ENCODE measurements at places on chromosomes 16 and 17.

DNA sequence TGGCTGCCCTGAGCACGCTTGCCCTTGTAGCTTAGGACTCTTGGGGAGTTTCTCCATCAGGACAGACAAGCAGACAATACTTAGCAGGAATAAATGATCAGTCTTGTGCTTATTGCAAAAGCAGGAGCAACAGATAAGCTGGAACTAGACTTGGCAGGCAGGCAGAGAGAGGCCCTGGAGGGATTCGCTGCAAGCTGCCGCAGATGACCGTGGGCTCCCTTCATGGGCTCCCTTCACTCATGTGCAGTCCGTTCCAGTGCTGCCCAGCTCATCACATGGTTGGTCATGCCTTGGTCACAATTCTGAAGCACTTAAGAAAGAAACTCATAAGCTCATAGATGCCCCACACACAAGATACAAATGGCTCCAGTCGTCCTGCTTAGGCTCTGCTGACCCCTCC, 2.4 kb upstream of the SLC5A10 start:
- DNase-seq, result no peak

GRCh38 chr17:39054111-39054645, 87.0 kb upstream of the FBXO47 start:
- DNase-seq, result no peak

- DNase-seq, result no peak
Observed at GRCh38 chr16:5018793-5019192, 14.9 kb downstream of the NAGPA start.

DNA sequence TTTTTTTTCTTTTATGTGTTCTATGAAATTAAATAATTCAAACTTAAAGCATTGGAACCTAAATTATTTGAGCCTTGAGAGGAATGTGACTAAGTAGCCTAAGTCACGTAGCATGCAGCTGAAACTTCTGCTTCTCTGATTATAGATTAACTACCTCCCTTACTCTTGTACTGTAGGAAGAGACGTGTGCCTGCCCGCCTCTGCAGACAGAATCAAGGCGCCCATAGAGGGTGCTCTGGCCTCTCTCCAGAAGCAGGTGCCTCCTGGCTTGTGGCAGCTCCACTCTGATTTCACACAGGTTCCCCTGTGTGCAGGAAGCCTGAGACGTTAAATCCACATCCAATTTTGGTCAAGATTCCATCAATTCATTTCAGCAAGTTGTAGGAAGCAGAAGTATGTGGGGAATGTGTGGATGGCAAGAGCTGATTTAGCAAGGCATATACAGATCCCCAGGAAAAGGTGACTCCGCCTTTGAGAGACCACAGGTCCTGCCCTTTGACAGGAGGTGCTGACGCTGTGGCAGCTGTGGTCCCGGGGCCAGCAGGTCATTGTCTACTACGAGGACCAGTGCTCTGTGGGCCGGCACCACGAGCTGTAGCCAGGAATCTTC, 1418.8 kb downstream of the CDH11 start:
- DNase-seq, result no peak

- DNase-seq, result no peak
Observed at GRCh38 chr17:1473841-1474240, 17.8 kb upstream of the CRK start.

DNA sequence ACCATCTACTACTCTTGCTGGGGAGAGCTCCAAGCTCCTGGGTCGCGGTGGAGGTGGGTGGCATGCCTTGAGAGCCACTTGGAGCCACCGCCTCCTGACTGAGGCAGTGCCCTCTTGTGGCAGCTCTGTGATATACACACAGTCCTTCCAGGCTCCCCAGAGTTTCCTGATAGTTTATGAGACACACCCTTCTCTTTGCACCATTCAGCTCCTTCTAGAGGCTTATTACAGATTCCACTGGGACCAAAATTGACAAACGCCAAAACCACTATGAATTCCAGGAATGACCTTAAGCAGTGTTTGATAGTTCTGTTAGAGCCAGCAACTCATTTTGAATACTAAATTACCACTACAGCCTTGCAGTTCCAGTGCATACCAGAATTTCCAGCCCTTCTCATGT, 170.1 kb upstream of the CDH13 start:
- DNase-seq, result peak; percentile 32

- peak; percentile 50 for DNase-seq
Observed at GRCh38 chr16:19601083-19601976, 45.8 kb downstream of the VPS35L start.

DNA sequence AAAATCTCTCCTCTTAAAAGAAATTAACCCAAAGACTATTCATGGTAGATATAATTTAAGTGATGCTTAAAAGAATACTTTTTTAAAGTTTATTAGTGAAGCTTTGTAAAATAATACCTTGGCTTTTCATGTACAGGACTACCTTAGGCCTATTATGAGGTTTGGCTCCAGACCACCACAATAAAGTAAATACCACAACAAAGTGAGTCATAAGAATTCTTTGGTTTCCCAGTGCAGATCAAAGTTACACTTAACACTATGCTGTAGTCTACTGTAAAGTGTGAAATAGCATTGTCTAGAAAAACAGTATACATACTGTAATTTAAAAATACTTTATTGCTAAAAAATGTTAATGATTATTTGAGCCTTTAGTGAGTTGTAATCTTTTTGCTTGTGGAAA, 31.7 kb downstream of the CLTC start:
- DNase-seq, result peak; percentile 13

DNA sequence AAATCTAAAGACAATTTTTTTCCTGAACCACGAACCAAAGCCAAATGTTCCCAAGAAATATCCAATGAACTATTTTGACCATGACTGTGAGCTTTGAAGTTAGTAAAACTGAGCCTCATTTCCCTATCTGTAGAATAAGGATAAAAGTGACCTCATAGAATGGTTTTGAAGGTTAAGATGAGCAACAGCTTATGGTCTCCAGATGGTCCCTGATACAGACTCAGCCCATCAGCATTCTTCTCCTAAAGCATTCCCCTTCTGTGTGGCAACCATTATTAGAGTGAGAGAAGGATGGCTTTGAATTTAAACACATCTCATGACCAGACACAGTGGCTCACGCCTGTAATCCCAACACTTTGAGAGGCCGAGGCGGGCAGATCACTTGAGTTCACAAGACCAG, 70.1 kb downstream of the COPRS start:
- no peak for DNase-seq

GRCh38 chr17:63805591-63805990, 21.6 kb upstream of the PSMC5 start:
- DNase-seq, result no peak

DNA sequence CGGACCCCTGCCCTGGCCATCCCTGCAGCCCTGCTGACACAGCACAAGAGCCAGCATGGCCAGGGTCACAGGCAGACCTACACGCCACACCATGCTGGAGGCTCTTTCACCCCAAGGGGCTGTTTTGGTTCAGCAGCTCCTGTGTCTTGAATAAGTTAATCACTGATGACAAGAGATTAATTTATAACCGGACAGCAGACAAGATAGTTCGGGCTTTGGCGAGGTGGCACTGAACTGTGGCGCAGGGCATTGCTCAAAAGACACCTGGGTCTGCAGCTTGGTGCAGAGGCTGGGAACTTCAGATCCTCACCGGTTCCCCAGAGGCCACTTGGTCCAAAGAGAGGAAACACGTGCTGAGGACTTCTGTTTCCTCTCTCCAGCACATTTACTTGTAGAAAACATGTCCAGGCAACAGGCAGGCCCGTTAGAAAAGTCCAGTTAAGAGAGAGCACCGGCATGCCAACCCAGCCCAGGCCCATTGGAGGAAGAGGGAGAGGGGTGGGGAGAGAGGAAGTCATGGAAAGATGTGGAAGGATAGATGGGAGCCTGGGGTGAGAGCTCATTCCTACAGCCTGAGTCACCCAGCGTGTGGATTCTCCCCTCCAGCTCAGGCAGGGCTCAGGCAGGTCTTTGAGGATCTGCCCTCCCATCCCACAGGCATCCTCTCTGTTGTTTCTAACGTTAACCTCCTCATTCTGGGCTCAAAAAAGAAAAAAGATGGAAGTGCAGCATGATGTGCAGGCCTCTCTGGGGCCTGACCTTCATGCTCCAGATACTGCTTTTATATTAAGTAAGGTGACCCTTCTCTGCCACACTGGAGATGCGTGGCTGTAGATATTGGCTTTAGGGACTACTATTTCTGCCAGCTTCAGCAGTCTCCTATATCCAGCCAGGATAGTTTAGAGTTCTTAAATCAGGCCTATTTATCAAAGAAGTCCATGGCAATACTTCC, 80.0 kb upstream of the HNF1B start:
- DNase-seq, result no peak

- no peak for DNase-seq
Observed at GRCh38 chr17:76435751-76436150, 17.2 kb downstream of the UBE2O start.

DNA sequence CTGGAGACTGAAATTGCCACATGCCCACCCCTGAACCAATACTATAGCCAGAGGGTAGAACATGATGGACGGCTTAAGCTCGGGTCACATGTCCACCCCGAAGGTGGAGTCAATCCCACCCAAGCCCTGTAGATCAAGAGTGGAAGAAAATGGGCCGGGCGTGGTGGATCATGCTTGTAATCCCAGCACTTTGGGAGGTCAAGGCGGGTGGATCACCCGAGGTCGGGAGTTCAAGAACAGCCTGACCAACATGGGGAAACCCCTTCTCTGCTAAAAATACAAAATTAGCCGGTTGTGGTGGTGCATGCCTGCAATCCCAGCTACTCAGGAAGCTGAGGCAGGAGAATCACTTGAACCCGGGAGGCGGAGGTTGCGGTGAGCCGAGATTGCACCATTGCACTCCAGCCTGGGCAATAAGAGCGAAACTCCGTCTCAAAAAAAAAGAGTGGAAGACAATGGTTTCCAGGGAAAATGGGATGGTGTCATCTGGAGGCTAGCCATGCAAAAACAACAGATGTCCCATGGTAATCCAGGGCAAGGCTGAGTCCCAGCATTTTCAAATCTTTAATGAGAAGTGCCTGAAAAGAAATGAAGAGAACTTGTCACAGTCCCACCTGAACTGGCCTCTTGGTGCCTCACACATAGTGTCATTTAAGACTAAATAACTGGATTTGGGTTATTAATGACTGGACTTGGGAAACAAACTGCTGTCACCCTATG, 30.1 kb downstream of the CD300LF start:
- DNase-seq, result no peak

- no peak for DNase-seq
Observed at GRCh38 chr17:4657678-4658077, 16.2 kb upstream of the ALOX15 start.

GRCh38 chr17:42775534-42776098, 2.4 kb downstream of the VPS25 start:
- no peak for DNase-seq

DNA sequence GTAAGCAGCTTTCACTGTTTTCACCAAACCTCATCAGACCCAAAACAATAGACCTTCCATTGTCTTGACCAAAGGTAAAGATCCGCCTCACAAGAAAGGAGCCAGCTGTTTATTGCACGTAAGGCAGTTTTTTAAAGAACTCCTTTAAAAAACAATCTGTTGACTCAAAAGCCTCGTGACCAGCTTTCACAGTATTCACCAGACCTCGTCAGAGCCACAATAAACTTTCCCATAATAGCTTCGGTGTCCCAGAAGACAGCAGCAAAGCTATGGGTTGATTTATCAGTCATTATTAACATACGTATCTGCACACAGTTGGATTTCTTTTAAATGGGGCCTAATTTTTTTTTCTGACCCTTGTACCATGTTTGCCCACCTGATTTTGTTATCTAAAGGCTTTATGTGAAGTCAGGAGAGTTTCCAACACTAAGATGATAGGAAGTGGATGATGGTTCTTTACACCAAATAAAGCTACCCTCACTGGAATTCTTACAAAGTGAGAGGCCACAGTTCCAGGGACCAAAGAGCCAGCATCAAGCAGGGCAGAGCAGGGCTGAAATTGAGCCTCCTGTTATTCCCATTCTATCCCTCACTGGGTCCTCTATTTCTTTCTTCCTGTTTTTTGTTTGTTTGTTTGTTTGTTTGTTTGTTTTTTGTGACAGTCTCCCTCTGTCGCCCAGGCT, 17.6 kb upstream of the HELZ start:
- no peak for DNase-seq

- no peak for DNase-seq
Observed at GRCh38 chr17:4477255-4477791, 21.4 kb upstream of the SPNS2 start.

DNA sequence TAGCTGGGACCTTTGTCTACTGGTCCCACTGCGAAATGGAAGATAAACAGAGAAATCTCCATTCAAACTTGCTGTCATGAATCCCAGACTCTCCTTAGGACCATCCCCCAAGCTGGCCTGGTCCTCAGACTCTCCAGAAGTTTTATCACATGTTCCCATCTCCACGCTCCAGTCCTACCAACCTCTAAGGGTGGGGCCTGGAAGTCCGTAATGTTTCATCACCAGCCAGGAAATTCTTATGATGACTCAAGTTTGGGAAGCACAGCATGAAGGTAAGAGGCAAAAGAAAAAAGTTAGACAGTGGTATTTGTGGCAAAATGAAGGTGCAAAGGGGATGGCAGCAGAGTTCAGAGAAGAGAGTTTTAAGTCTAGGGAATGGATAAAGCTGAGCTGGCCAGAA, 52.7 kb downstream of the ZNF18 start:
- DNase-seq, result no peak

GRCh38 chr16:17467923-17468540, 2.7 kb downstream of the XYLT1 start:
- peak; percentile 56 for DNase-seq
